ENCODE measurements at places on chromosomes 4 and X.

GRCh38 chr4:3756343-3757059, 9.7 kb upstream of the ADRA2C start:
- DNase-seq, result no peak

DNA sequence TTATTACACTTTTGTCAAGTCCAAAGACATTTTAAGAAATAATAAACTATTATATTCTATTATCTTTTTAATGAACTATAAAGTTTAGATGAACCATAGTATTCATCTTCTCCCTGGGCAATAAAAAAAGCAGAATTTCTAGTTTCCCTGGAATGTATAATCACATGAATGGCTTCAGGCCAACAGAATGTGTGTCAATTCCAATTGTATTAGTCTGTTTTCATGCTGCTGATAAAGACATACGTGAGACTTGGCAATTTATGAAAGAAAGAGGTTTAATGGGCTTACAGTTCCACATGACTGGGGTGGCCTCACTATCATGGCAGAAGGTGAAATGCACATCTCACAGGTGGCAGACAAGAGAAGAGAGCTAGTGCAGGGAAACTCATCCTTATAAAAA, 70.7 kb upstream of the ANXA10 start:
- DNase-seq, result no peak

DNA sequence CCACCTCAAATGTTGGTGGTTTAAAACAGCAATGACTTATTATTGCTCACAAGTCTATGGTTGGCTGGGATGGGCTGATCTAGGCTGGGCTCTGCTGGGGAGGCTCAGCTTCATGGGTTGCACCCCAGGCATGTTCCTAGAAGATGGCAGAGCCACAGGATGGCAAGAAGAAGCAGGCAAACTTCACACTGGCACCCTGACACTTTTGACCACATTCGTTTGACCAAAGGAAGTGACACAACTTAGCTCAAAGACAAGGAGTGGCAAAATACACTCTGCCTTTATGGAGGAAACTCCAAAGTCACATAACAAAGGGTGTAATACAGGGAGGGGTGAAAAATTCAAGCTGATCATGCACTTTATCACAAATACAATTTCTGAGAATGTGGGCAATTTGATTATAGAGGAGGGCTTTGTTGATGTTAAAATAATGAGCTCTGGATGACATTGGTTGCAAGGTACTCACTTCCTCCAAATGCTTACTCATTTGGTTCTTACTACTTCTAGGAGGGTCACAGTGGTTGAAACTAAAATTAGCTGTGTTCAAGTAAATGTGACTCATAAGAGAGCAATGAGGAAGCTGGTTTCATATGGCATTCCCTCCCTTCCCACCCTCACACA, 249.2 kb upstream of the RPS6KA3 start:
- DNase-seq, result no peak

- DNase-seq, result peak; percentile 62
Measured at GRCh38 chr4:56530269-56531148, 24.9 kb downstream of the ARL9 start.

- no peak for DNase-seq
Measured at GRCh38 chr4:123555807-123556273, 159.2 kb downstream of the SPRY1 start.

GRCh38 chr4:18635531-18635930, 614.0 kb upstream of the LCORL start:
- no peak for DNase-seq

- DNase-seq, result no peak
Measured at GRCh38 chrX:23511793-23512192, 155.5 kb upstream of the PRDX4 start.

DNA sequence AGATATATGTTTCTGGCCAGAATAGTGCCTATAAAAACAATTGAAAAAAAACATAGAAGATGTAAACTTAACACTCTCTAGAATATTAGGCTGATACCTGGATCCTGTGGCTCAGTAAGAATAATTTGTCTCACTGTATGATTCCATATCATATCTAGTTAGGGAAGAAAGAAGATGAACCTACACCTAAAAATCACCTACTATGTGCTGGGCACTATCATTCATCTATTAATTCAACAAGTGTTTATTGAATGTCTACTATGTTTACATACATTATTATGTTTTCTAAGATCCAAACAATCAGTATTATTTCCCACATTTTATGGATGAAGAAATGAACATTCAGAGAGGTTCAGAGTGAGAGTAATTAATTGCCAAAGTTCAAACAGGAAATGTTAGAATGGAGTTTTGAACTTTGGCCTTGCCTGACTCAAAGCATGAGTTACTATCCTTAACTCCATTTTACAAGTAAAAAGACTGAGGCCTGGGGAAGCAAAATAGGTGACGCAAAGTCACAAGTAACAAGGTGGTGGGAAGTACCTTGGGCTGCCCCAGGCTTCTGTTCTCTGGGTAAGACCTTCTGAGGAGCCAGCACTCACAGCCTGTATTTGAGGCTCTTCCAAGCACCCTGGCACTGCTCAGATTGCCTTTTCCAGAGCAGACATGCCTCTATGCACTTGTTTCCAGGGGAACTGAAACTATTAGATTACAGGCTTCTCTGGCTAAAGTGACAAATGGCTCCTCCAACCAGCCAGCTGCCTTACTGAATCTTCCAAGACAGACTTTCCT, 111.1 kb upstream of the ACSL4 start:
- DNase-seq, result no peak

DNA sequence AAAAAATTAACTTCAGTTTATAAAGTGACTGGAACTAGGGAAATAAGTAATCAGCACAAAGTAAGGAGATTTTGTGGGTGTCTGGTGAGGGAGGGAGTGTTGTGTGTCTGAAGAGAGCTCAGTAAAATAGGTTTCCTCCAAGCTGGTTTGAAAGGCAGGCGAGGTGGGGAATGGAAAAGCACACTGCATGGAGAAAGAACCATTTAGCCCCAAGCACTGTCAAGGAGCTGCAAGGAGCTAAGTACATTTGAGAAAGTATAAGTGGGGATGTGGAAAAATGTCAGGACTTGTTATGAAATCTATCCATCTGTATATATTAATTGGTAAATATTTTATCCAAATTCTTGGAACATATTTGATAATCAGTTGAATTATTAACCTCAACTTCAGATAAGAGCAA, 956 bp downstream of the C4orf51 start:
- DNase-seq, result no peak

- no peak for DNase-seq
Measured at GRCh38 chrX:125006704-125007103, 313.0 kb upstream of the TEX13C start.

- DNase-seq, result no peak
Measured at GRCh38 chrX:23784470-23785331, 1.7 kb downstream of the SAT1 start.

Measured in progenitor cell of endocrine pancreas (in vitro differentiated cells).